ENCODE measurements at places on chromosomes 3 and 15.

GRCh38 chr3:112734736-112735350, 93.9 kb upstream of the CCDC80 start:
- peak; percentile 75 for DNase-seq

DNA sequence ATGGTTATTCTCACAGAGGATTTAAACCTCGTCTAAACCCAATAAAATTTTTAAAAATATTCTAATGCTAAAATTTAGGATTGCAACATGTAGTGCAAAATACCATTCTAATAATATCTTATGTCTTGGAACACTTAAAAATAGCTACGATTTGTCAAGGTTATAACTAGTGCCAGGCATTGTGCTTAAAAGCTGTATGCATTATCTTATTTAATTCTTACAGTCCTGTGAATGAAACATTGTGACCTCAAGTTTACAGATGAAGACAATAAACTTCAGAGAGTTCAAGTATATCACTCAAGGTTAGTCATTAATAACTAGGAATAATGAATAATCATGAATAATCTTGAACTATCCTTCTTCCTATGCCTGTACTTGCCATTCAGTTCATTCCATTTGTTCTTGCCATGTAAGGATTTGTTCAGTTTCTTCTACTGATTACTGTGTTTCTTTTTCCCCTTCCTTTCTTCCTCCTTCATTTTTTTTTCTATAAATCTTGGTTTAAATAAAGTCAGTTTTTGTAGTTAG, 897.6 kb upstream of the NR2F2 start:
- no peak for DNase-seq

- no peak for DNase-seq
Observed at GRCh38 chr3:169256027-169256426, 407.5 kb downstream of the MECOM start.

- no peak for DNase-seq
Observed at GRCh38 chr3:76495216-76495615, 544.7 kb upstream of the ROBO2 start.

DNA sequence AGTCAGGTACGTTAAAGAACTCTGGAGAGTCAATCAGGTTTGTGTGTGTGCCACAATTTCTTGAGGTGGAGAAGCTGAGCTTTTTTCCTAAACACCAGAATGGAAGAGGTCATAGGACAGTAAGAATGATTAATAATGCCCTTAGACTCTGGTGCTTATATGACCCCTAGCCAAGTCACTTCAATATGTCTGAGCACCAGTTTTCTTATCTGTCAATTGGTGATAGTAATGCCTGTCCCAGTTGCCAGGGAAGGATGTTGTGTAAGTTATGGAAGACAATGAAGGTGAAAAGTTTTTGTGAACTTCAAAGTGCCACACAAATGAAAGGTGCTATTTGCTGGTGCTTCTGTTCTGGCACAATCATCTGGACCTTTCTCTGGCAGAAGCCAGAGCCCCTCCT, 22.2 kb upstream of the DLG1 start:
- no peak for DNase-seq

GRCh38 chr3:121431726-121432517, 113.9 kb downstream of the POLQ start:
- DNase-seq, result no peak

DNA sequence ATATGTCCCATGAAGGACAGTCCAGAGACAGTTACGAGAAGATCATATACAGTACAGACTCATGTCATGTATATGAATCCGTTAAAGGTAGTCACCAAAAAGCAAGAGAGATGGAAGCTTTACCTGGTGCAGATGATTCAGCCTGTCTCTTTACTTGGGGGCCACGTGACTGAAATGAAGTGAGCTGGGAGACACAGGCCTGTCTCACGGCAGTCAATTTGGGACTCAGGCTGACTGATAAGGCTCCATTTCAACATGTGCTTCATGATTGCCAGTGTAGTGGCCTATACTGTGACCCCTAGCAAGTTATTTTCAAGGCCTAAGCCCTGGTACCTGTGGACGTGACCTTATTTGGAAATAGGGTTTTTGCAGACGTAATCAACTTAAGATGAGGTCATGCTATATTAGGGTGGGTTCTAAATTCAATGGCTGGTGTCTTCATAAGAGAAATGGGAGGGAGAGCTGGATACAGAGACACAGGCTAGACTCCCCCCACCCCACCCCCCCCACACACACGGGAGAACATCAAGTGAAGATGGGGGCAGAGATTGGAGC, 3.0 kb upstream of the PROK2 start:
- no peak for DNase-seq

DNA sequence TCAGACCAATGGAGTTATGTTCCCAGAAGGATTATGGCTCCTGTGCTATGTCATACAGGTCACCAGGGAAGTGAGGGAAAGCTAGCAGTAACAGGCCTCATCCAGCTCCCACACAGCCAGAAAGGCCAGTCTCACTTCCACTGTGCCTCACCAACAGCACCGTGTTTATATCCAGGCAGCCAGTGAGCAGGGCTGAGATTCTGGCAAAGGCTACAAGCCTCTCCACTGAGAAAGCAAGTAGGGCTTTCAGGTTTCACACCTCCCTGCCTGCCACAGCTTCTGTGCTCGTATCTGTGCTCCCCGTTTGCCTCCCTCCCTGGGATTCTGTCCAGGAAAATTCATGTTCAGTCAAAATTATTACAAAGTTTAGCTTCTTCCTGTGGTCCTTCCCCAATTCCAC, 14.9 kb upstream of the CFAP20DC start:
- DNase-seq, result no peak

GRCh38 chr3:82824491-82824890, 1063.0 kb upstream of the GBE1 start:
- no peak for DNase-seq

DNA sequence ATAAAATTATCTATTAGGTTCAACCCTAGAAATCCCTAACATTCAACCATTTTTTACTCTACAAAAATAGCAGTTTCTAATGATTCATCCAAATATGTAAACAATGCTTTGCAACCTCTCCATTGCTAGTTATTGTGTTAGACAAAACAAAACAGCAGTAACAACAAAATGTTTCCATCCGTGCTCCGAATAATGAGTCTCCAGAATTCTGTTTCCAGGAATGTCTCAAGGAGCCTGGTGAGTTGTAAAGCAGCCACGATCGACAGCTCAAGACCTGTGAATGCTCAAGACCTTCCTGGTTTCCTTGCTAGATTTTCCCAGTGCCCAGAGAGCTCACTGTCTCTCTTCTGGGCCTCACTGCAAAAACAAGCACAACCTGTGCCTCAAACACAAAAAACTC, 49.9 kb downstream of the CHRD start:
- no peak for DNase-seq

DNA sequence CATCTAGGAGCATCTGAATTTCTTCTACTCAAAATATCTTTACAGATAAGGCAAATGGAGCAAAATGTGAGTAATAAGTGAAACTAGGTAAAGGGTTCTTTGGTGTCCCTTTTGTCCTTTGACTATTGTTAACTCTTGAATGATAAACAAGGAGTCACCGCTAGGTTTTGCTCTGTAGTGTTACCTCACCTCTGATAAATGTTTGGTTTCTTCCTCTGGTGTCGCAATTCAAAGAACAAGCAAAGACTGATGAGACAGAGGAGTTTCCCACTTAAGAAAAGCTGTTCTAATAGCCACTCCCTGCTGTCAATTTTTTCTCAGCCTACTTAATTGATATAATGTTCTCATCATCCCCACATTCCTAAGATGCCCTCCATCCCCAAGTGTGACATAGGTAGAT, 925.9 kb downstream of the IGSF11 start:
- DNase-seq, result no peak

- no peak for DNase-seq
Observed at GRCh38 chr3:32405155-32405554, 13.5 kb downstream of the CMTM7 start.

- DNase-seq, result no peak
Observed at GRCh38 chr15:61122647-61123375, 106.3 kb downstream of the RORA start.

DNA sequence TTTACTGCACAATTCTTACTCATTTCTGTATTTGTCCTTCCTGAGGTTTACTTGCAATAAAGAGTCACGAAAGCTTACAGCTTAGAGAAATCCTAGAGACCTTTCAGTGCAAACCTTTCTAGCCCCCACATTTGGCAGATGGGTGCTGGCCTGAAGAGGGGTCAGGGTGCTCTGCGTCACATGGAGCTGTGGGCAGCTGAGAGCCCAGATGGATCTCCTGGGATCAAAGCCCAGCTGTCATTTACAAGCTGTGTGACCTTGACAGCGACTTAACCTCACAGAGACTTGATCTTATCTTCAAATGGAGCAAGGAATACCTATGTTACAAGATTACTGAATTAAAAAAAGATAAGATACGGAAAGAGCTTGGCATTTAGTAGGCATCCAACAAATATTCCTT, 24.0 kb upstream of the RAF1 start:
- no peak for DNase-seq

DNA sequence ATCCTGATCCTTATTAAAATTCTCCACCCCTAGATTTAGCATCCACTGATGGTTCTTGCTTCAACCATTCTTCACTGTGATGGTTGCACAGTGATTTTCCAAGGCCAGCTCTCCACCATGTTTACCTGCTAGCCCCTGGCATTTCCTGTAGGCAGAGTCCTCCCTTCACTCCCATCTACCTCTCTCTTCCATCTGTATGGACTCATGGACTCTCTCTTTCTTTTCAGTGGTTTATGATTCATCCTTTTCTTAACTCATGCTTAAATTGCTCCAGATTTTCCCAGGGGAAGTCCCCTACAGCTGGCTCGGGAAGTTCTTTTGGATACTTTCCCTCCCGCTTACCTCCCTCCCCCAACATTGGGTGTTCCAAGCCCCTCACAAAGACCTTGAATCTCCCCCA, 18.7 kb downstream of the TGM4 start:
- no peak for DNase-seq

- DNase-seq, result no peak
Observed at GRCh38 chr3:5138214-5138981, 16.3 kb downstream of the ARL8B start.

DNA sequence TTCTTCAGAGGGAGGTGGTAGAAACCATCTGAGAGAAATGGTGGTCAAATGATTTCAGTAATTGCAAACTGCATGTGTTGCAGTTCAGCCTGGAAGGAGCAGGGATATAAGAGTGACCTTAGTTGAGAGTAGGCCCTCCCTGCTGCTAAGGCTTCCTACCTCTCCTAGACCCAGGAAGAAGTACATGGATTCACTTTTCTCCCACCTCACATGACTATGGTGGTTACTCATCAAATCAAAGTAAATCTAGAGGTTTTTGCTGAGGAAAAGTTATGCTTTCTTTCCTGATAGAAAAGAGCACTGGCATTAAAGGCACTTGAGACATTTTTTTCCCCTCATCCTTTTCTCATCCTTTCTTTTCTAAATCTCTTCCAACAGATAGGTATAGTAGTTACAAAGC, 43.2 kb upstream of the LEKR1 start:
- DNase-seq, result no peak

DNA sequence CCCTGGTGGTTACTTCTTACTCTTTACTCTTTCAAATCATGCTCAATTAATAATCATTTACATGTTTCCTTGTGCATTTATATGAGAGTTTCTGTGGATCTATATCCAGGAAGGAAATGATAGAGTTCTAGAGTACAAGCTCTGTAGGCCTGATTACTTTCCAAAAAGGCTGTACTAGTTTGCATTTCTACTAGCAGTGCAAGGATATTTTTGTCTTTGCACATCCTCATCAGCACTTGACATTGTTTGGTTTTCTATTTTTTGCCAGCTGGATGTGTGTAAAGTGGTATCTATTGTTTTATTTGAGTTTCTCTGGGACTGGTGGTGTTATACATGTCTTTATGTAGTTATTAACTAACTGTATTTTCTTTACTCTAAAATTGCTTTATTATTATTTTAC, 19.6 kb upstream of the SLC7A14 start:
- DNase-seq, result peak; percentile 43

DNA sequence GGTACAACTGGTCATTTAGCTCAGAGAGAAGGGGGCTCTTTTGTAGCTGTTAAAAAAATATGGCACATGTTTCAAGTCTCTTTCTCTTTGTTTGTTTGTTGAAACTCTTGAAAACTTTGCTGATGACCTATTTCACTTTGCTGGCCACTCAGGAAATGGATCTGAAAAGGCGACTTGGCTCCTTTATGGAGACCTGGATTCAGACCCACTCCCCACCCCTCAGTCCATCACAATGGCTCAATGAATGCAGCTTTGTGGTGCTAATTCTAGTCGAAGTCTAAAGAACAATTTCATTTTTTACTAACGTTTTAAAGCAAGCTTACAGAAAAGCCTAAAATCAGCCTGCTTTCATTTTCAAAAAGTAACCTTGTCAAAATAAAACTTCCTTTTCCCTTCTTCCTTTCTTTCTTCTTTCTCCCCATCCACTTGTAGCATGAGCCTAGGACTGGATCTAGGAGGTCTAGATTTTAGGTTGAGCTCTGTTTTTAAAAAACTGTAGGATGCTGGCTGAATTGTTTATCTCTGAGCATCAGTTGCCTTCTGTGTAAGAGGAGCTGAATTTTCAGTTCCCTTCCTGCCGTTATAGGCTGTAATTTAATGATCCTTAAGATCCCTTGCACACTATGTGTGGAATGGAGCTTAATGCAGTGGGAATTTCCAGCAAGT, 165.5 kb upstream of the FEZF2 start:
- DNase-seq, result no peak

- DNase-seq, result no peak
Observed at GRCh38 chr3:161349529-161350312, 21.6 kb downstream of the SPTSSB start.

DNA sequence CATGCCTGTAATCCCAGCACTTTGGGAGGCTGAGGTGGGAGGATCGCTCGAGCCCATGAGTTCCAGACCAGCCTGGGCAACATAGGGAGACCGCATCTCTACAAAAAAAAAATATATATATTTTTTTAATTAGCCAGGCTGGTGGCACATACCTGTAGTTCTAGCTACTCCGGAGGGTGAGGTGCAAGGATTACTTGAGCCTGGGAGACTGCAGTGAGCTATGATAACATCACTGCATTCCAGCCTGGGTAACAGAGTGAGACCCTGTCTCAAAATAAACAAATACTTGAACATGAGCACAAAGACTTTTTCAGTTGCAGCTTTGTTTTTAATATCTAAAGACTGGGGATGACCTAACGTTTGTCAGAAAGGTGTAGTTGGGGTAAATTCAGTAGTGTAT, 31.3 kb upstream of the GATM start:
- no peak for DNase-seq

GRCh38 chr3:115204475-115204874, 57.4 kb upstream of the ZBTB20 start:
- DNase-seq, result no peak

- no peak for DNase-seq
Observed at GRCh38 chr3:171173736-171174135, 147.2 kb upstream of the SLC2A2 start.

- no peak for DNase-seq
Observed at GRCh38 chr3:46410669-46411068, 3.6 kb downstream of the CCRL2 start.

DNA sequence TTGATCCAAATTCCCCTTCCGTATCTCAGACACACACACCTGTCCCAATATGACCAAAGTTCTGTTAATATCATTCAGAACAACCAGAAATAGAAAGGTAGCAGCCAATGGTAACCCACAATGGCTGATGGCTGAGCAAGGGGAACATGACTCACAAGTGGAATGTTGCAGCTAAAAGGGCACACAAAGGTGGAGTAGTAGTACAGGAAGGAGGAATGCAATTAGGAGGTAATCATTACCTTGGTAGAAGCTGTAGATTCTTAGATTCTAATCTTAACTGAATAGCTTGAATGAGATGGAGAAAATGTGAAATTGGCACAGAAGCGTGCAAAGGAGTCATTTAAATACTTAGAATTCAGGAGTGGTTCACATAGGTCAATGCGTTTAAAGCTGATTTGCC, 347.9 kb downstream of the NR2F2 start:
- no peak for DNase-seq

GRCh38 chr15:91528801-91529200, 324.7 kb upstream of the SLCO3A1 start:
- DNase-seq, result no peak
